ENCODE measurements at places on chromosomes 6 and 20.
A peak's percentile ranks its signal among the peaks of the same experiment; 100 is the strongest.

DNA sequence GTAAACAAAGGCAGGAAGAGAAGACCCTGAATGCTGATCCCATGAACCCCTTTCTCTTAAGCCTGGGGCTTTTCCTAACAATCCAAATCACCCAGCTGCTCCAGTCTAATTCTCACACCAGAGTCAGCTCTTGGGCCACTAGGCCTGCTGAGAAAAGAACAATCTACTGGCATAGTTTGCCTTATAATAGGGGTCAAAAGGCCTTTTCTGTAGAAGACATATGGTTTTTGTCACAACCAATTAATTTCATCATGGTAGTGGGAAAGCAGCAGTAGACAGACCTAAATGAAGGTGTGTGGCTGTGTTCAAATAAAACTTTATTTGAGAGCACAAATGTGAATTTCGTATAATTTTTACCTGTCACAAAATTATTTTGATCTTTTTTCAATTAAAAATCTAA is 994.7 kb upstream of the EPHA7 start:
- DNase-seq, result no peak

- DNase-seq, result no peak
These were observed 131.0 kb downstream of the TSHZ2 start for GRCh38 chr20:53103124-53103523.

DNA sequence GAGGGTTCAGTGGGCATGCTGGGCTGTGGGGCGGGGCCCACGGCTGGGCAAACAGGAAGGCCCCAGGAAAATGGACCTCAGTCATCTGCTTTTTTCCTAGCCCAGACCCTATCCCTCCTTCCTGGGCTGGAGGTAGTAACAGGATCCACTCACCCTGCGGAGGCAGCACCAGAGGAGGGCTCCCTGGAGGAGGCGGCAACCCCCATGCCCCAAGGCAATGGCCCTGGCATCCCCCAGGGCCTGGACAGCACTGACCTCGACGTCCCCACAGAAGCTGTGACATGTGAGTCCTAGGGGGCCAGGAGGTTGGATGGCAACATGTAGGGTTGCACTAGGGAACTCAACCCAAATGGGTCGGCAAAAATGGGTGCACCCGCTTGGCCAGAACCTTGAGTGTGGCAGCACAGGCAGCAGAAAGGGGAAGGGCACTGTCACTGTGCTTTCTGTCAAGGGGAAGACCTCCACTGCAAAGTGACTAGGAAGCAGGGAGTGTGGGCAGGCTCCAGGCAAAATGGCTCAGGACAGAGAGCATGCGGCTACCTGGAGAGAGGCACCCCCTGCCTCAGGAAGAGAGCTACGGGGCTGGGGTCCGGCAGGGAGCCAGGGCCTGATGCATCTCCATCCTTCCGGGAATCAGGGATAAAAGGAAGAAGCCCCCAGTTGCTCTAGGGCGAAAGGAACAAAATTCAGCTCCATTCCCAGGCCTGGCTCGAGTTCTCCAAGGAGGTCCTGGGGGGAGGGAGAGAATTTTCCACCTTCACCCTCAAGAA is 7.9 kb downstream of the MDFI start:
- no peak for DNase-seq

- peak; percentile 24 for DNase-seq
These were observed 12.8 kb downstream of the ESF1 start for GRCh38 chr20:13771853-13772453.

DNA sequence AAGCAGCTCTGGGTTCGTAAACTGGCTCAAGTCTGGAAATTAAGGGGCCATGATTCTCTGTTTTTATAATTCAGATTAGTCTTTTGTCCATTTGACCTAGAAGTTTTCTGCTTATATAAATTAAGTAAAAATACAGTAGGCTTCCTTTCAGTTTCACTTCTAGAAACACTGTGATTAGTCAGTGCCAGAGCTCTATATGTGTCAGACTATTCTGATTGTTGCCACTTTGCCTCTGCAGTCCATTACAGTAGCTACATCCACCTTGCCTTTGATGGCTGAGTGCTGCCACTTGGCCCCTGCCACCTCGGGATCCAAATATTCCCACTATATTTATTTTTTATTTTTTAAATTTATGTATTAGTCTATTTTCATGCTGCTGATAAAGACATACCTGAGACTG is 7.9 kb downstream of the ZC2HC1B start:
- DNase-seq, result peak; percentile 10

Measured in CD14-positive monocyte (primary cell).